Activated T-helper 1 cell treated with anti-CD3 and anti-CD28 coated beads, Interleukin-2, amount 50 U/mL, for 16 hours (primary cell): ENCODE measurements at places on chromosomes 11 and 22.
A peak's percentile ranks its signal among the peaks of the same experiment; 100 is the strongest.

DNA sequence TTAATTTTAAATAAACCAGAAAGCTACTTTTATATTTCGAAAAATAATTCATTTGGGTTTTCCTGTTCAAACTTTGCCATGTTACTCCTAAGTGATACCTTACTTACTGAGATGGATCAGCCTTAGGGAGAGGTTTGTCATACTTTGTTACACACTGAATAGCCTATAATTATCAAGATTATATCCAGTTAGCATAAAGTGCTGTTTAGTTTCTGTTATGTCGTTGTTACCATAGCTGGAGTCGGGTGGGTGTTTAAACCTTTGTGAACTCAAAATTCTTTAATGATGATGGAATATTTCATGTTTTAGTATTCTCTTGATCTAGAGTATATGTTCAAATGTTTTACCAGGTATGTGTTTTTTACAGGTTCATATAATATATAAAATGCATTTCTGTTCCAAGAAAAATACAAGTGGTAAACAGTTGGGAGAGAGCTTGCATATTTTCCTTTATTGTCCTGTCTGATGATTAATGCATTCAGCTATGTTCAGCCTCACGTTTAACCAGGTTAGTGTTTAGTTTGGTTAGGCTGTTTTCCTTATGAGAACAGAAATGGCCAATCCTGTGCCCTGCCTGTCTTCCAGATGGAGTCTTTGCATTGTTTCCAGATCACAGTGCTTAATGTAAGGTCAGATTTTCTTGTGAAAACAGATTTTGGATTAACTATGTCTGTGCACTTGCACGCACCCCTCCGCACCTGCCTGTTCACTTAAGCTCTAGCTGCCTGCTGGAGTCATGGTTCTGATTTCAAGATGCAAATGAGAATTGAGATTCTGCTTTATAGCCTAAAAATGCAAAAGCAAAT lies 105.6 kb downstream of the ATXN10 start:
- DNase-seq, result no peak

- DNase-seq, result no peak
Measured at GRCh38 chr22:23764899-23765881, 2.4 kb downstream of the C22orf15 start.

- no peak for DNase-seq
Measured at GRCh38 chr22:44360668-44361381, 48.1 kb upstream of the SHISAL1 start.

- DNase-seq, result no peak
Measured at GRCh38 chr11:92277871-92278270, 53.3 kb downstream of the FAT3 start.

DNA sequence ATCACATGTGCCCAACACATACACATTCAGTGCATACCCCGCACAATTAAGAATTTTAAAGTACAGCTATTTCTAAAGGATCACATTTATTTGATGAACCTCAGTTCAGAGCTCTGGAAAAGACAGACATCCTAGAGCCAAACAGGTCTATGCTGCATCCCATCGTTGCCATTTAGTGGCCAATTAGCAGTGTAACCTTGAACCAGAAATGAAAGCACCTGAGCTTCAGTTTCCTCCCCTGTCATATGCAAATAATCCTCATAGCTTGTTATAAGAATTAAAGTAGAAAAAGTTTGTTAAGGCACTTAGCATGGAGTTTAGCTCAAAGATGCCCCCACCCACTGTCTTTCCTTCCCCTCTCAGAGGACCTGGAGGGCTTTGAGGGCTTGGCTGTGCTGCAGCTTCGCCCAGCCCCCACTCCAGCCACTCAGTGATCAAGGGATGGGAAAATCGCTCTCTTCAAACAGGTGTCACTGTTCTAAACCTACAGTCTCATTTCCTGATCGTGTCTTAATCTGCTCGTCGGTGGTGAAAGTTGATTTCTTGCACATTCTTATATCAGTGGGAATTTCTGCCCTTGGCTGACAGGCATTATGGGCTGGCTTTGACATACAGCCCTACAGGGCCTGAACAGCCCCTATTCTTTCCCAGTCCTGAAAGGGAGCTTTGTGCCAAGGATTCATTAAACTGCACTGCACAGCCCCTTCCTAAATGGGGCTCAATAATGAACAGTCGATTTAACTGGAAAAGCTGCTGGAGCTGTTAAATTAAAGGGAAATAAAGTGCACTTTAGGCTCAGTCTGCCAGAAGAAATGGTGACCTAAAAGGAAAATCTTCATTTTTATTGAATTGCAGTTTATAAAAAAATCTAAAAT lies 23.3 kb upstream of the FAM181B start:
- no peak for DNase-seq

DNA sequence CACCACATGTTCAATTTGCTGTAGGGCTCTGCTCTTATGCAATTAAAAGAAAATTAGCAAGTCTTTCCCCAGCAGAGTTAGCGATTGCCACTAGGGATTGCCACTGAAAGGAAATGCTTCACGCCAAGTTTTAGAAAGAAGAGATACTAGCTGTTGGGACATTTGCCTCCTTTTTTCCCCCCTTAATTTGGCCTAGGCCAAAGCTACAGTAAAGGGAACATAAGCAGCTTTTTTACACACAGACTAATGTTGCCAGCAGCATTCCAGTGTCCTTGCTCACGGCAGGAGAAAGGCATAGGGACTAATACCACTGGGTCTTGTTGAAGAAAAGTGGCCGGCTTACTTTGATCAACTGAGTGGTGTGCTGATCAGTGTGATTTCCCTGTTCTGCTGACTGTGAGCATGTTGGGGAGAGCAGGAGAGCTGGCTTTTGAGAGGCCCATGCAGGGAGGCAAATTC lies 71.2 kb downstream of the PHF21A start:
- DNase-seq, result no peak

DNA sequence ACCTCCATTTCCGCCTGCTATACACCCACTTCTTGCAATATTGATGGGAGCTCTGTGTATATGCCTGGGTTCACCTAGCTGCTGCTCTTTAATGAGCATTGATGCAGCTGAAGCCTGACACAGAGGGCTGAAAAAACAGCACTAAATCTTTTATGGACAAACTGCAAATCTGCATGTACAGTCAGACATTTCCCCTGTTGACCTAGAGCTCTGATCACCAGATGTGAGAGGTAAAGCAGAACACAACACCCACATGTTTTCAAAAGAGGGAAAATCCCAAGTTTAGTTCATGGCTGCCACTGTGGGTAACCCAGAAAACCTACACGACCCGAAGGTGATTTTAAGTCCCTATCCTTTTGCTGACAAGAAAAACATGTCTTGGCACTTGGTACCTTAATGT lies 303.0 kb upstream of the PITPNB start:
- no peak for DNase-seq

GRCh38 chr22:33440756-33441155 lies 382.6 kb upstream of the SYN3 start:
- DNase-seq, result no peak

DNA sequence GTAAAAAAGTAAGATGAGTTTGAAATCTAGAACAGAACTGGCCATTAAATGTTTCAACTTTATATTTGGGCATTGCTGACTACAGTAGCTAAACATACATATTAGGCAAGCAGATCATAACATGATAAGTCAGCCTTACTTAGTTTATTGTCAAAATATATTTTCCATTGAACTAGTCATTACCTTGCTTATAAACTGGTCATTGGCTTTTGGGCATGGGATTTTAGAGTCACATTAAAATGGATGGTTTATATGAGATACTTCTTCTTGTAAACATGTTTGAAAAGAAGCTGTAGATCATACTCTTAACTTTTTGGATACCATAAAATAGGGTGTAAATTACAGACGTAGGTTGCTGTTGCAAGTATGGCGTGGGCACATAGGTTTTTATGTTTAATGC lies 2.7 kb downstream of the HIPK3 start:
- no peak for DNase-seq

DNA sequence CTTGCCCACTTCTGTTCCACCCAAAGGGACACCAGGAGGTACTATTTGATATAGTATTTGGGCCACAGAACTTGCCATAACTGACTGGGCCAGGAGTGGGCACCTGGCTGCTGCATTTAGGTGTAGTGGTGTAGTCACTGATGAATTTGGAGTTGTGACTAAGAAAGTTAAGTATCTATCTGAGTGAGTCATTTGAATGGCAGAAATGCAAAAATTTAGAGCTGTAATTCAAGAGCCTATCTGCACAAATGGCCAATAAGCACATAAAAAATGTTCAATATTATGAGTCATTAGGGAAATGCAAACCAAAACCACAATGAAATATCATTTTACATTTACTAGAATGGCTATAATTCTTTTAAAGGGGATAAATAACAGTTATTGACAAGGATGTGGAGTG lies 14.7 kb downstream of the GLYATL2 start:
- no peak for DNase-seq

GRCh38 chr11:83153764-83154163 lies 3.2 kb upstream of the PCF11 start:
- no peak for DNase-seq

GRCh38 chr11:105137286-105137685 lies 2.3 kb downstream of the CARD18 start:
- DNase-seq, result no peak

DNA sequence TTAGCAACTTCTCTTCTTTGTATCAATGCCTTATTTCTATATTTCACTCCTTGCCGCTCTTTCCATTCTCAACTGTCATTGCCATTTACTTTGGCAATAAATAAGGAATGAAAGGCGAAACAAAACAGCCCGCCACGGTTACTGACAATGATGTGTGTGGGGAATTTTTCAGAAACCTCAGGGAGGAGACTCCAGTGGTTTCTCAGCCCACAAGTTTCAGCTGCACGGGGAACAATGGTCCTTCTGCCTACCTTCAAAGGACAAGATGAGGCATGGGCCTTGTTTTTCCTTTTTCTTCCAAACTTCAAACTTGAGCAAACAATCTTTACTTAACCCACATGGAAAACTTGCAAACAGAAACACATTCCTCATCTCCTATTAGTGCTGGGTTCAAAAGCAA lies 409.4 kb downstream of the METTL15 start:
- no peak for DNase-seq

GRCh38 chr11:19419808-19420207 lies 179.1 kb upstream of the E2F8 start:
- DNase-seq, result no peak

DNA sequence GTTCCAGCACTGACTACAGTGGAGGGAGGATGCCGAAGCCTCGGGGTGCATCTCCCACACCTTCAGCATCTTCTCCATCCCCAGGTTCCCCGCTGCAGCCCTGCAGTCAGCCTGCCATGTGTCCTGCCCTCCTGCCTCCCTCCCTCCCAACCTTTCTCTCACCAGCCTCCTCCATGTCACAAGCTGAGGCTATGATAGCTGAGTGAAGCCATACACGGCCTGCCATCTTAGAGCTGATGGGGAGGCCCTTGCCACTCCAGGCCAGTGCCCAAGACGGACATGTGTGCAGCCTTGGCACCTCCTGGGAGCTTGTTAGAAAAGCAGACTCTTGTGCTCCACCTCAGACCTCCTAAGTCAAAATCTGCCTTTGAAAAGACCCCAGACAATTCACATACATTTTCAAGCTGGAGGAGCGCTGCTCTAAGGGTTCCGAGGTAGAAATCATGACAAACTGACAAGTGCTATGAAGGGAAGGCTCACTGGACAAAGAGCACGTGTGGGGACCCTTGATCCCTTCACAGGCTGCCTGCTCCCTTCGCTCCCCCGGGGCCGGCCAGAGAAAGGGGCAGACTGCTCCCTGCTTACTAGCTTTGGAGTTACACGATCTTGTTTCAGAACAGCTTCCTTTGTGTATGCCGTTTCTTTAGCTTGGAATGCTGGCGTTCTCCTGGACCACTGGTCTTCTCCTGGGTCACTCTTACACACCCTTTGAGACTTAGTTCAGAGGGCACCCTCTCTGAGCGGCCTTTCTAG lies 123.9 kb downstream of the ST3GAL4 start:
- no peak for DNase-seq

DNA sequence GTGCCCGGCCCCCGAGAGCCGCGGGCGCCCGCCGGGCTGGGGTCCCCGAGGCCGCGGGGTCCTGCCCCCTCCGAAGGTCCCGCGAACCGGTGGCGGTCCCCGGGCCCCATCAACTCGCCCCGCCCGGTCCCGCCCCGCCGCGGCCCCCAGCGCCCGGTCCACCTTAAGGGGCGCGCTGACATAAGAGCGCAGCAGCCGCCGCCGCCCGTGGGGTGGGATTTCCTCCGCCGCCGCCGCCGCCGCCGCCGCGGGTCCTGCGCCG lies at the start of gene ZDHHC8:
Gene ZDHHC8, plus strand, starts transcription at position 208 of the 262 bp plus-strand sequence. CDS start 144 bp downstream, outside the sequence.
- peak; percentile 22 for DNase-seq

DNA sequence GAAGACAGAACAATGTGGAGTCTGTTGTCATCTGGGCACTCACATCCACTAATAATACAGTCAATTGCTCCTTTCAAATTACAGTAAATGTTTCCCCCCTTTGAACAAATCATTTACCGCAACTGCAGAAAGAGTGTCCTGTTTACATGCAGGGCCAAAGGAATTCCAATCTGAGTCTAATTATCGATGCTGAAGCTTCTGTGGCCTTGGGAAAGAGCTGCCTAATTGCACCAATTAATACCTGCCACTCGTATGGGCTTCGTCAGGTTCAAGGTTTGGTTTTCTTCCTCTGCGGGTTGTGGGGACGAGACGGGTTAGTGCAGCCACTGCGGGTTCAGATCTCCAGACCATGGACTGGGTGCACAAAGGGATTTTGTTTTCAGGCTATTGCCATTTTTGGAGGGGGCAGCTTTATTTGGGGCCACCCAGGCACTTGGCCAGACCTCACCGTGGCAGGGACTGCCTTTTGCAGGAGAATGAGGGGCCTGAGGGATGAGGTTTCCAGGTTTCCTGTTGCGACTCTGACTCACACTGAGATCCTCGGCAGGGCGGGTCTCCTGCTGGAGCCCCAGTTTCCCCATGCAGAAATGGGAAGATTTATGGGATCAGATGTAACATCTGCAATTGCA lies 147.6 kb downstream of the MIAT start:
- DNase-seq, result no peak
